Cardiac muscle cell (in vitro differentiated cells and primary cell): ENCODE measurements at places on chromosomes 3 and 15. TPM values are rescaled to one million over a fixed set of nuclear protein-coding genes. Genes with fewer than 3 reads are reported as not detected.
A peak's percentile ranks its signal among the peaks of the same experiment; 100 is the strongest.

DNA sequence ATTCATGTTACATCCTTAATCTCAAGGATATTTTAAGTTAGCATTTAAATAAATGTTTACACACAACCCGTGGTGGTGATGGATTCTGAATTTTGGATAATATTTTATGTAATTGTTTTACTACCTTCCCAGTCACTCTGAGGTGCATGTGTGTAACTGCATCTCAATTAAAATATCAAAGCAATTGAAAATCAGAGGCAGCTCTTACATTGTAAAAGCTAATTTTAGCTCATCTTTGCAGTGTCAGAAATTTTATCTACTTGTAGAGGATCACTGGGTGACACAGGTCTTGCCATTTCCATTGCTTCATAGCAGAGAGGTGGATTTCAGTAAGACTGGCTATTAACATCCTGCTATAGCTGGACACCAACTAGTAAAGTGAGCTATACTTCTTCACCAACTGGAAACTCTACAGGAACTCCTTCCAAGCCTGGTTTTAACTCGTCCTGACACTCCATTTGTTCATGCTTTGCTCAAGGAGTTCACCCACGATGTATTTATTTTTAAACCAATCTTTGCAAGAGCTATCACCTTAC, 19.6 kb upstream of the MITF start:
- DNase-seq = peak; percentile 9

Gene SLC22A14
- 0.07 and 0.12 TPM in 2 replicates for total RNA-seq

- DNase-seq = peak; percentile 26
Observed at GRCh38 chr15:78317145-78317836, 17.9 kb upstream of the SKIC8 start.

- no peak for DNase-seq
Observed at GRCh38 chr15:98674336-98674735, 26.0 kb downstream of the IGF1R start.

GRCh38 chr3:177694316-177694715, 497.0 kb upstream of the TBL1XR1 start:
- peak; percentile 88 for DNase-seq

Gene POTEB2
- total RNA-seq = not detected in 2 replicates

- no peak for DNase-seq
Observed at GRCh38 chr3:192947421-192947820, 29.8 kb upstream of the MB21D2 start.

GRCh38 chr3:123390865-123391600, 57.9 kb downstream of the ADCY5 start:
- no peak for DNase-seq

- peak; percentile 92 for DNase-seq
Observed at GRCh38 chr3:57007521-57008460, 52.7 kb upstream of the SPATA12 start.

Gene LRRN1
- 0.85 and 3.0 TPM in 2 replicates for total RNA-seq

GRCh38 chr3:150391161-150391560, 16.9 kb upstream of the TSC22D2 start:
- DNase-seq = no peak

- DNase-seq = peak; percentile 58
Observed at GRCh38 chr3:30628901-30629590, 22.6 kb downstream of the TGFBR2 start.

DNA sequence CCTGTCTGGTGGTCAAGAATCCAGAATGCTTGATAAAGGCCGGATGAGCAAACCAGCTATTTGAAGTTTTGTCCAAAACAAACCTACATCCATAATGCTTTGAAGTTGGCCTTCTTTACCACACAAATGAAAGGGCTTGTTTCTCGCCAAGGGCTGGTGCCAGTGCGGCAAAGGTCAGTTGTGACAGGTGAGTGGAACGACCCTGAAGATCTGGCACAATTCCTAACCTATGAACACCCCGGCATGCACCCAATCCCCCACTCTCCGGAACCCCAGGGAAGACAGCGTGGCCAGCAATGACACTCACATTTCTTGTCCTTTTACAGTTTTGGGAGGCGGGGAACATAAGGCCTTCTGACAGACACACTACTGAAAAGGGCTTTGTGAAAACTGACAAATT, 90.6 kb downstream of the ATP10A start:
- DNase-seq = no peak

- DNase-seq = peak; percentile 18
Observed at GRCh38 chr15:67883234-67883773, 43.5 kb upstream of the RNU6-1 start.
